ENCODE measurements at places on chromosomes 5 and 9.

GRCh38 chr5:115460472-115460871, 84.1 kb downstream of the FEM1C start:
- DNase-seq: peak; percentile 60
- H3K27ac ChIP-seq: no peak overlapping the region

DNA sequence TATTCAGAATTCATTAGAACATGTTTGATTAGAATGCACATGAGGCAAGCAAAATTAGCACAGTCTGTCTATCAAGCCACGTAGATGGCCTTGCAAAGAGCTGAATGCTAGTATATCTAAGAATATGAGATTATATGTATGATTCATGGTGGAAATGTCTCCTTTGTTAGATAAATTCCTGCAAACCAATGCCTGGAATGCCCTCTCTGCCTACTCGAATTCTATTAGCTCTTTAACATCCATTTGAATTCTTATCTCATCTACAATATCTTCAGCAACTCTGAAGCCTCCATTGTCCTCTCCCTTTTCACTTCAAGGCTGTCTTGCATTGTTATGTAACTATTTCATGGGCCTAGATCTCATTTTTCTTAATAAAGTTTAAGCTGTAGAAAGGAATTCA, 205.5 kb downstream of the TMC1 start:
- DNase-seq: no peak
- H3K4me1 ChIP-seq: no peaks in the 10 kb centered on the region
- H3K36me3 ChIP-seq: no peaks in the 10 kb centered on the region
- H3K4me3 ChIP-seq: no peak overlapping the region

- H3K4me3 ChIP-seq: no peak overlapping the region
- H3K27me3 ChIP-seq: no peaks in the 10 kb centered on the region
- H3K36me3 ChIP-seq: no peaks in the 10 kb centered on the region
- no peaks in the 10 kb centered on the region for H3K4me1 ChIP-seq
- no peak overlapping the region for H3K27ac ChIP-seq
Measured at GRCh38 chr5:161414037-161414436, 132.5 kb downstream of the GABRB2 start.

DNA sequence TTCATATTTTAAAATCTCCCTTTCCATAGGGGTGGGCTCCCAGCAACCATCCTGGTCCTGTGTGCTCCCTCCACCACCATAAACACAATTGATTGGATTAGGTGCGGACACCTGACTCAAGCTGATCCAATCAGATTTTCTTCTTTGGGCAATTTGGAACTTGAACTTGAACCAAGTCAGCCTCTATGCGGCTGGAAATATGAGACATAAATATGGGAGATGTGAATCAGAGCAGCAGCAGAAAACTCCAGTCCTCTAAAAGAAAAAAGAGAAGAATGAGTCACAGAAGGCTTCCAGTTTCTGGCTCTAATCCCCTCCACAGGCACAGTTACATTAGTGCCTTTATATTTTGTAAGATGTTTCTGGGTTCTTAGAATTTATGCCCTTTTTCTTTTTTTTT, 306.6 kb downstream of the MLLT3 start:
- H3K27ac ChIP-seq: no peak overlapping the region
- no peak for DNase-seq
- peaks cover 23% of the 10 kb centered on the region for H3K4me1 ChIP-seq
- no peaks in the 10 kb centered on the region for H3K36me3 ChIP-seq

- H3K4me3 ChIP-seq: no peak overlapping the region
- DNase-seq: no peak
- H3K4me1 ChIP-seq: no peaks in the 10 kb centered on the region
- H3K36me3 ChIP-seq: no peaks in the 10 kb centered on the region
- H3K27me3 ChIP-seq: peaks cover 13% of the 10 kb centered on the region
- H3K27ac ChIP-seq: no peak overlapping the region
Measured at GRCh38 chr9:17528859-17529258, 50.0 kb upstream of the SH3GL2 start.

- H3K4me3 ChIP-seq: no peak overlapping the region
- no peak for DNase-seq
- H3K27ac ChIP-seq: no peak overlapping the region
Measured at GRCh38 chr9:17322882-17323864, 188.3 kb downstream of the CNTLN start.

DNA sequence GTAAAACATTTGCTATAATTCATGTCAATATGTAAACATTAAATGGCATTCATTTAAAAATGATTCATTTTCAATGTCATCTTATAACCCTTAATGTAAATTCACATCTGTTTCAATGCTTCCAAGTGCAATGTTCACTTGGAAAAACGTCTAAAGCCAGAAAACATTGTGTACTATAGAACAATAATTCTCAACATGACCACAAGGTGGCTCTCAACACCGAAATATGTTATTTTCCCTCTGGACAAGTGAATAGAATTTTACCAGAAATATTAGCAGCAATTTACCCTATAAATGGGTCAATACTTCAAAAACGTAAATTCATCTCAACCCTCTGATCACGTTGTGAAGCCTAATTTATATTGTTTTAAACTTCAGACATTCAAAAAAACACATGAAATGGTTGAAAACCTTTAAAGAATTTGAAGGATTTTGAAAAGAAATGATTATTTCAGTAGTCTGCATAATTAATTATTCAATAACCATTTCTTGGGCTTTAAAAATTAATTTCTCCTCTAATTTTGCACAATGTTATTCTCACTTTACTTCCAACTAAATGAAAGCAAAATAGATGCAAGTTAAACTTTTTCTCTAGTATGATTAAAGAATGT, 11.0 kb downstream of the CDH10 start:
- no peak overlapping the region for H3K4me3 ChIP-seq
- no peak overlapping the region for H3K27ac ChIP-seq
- H3K4me1 ChIP-seq: no peaks in the 10 kb centered on the region
- H3K27me3 ChIP-seq: no peaks in the 10 kb centered on the region
- H3K36me3 ChIP-seq: no peaks in the 10 kb centered on the region

DNA sequence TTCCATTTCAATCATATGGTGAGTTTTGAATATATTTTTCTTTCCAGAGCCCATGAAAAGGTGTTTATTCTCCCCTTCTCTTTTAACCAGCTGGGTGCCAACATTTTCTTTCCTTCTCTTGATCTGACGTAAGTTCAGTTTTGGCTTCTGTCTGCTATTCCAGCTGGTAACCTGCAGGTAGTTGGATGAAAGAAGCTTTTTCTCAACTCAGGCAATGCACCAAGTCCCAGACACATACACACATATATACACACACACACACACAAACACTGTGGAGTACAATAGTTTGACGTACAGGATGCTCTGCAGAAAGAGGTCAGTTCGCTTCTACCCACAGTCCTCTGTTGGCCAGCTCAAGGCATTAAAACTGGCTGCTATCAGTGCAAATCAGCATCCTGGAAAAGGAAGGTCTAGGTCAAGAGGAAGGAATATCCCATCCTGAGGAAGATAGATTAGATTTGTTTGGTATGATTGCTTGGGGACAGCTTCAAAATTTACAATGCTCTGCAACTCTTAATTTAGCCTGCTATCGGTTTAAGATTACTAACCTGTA, 214.3 kb upstream of the SEMA6A start:
- no peak overlapping the region for H3K4me3 ChIP-seq
- H3K4me1 ChIP-seq: no peaks in the 10 kb centered on the region
- H3K27ac ChIP-seq: no peak overlapping the region
- DNase-seq: no peak
- no peaks in the 10 kb centered on the region for H3K36me3 ChIP-seq

- peaks cover 8% of the 10 kb centered on the region for H3K4me1 ChIP-seq
- H3K4me3 ChIP-seq: no peak overlapping the region
- peaks cover 29% of the 10 kb centered on the region for H3K27me3 ChIP-seq
- DNase-seq: no peak
Measured at GRCh38 chr5:158079097-158079496, 220.2 kb upstream of the CLINT1 start.

DNA sequence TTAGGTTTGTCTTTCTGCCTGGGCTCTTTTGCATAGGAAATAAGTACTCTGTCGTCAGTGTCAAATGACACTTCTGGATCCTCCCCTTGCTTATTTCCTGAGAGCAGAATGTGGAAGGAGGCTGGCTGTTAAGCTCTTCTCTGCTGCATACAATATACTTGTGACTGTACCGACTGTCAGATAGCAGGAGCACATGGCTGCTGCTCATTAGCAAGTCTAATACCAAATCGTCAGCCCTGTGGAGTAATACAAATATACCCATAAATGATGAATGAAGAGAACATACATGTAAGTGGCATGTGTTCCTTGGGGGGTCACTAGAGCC, at the start of gene GPR151:
TSS of gene GPR151 (minus strand) at position 40 of the 325 bp plus-strand sequence. CDS start 77 bp downstream, outside the sequence.
- H3K27ac ChIP-seq: no peak within 1 kb of the TSS
- no peaks in the 10 kb centered on the region for H3K27me3 ChIP-seq
- no peak for DNase-seq
- H3K36me3 ChIP-seq: peaks cover 10% of the 10 kb centered on the region
- peaks cover 9% of the 10 kb centered on the region for H3K4me1 ChIP-seq

DNA sequence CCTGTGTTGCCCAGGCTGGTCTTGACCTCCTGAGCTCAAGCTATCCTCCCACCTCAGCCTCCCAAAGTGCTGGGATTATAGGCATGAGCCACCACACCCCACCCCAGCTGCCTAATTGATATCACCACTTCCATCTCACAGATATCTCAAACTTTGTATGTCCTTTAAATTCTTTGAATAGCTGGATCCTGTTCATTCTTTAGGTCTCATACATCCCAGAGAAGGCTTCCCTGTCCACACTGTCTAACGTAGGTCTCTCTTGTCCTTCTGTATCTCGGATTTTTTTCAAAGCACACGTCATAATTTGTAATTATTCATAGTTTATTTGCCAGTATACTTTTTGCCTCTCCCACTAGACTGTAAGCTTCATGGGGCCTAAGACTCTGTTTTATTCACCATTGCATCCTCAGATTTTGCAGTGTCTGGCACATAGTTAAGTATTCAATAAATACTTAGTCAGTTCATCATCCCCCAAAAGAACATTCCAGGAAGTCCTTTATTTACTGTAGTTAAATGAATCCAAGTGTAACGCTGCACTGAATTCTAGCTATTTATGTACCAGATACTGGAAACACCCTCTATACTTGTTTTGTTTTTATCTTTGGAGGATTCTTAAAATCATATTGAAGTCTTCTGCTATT, 10.5 kb downstream of the ARSK start:
- H3K36me3 ChIP-seq: no peaks in the 10 kb centered on the region
- DNase-seq: no peak
- no peak overlapping the region for H3K27ac ChIP-seq
- no peak overlapping the region for H3K4me3 ChIP-seq
- no peaks in the 10 kb centered on the region for H3K4me1 ChIP-seq
- H3K27me3 ChIP-seq: no peaks in the 10 kb centered on the region

GRCh38 chr5:178106556-178107239, 6.6 kb upstream of the N4BP3 start:
- no peaks in the 10 kb centered on the region for H3K27me3 ChIP-seq
- no peak overlapping the region for H3K27ac ChIP-seq
- peaks cover 37% of the 10 kb centered on the region for H3K4me1 ChIP-seq
- H3K36me3 ChIP-seq: peaks cover 7% of the 10 kb centered on the region
- no peak overlapping the region for H3K4me3 ChIP-seq

DNA sequence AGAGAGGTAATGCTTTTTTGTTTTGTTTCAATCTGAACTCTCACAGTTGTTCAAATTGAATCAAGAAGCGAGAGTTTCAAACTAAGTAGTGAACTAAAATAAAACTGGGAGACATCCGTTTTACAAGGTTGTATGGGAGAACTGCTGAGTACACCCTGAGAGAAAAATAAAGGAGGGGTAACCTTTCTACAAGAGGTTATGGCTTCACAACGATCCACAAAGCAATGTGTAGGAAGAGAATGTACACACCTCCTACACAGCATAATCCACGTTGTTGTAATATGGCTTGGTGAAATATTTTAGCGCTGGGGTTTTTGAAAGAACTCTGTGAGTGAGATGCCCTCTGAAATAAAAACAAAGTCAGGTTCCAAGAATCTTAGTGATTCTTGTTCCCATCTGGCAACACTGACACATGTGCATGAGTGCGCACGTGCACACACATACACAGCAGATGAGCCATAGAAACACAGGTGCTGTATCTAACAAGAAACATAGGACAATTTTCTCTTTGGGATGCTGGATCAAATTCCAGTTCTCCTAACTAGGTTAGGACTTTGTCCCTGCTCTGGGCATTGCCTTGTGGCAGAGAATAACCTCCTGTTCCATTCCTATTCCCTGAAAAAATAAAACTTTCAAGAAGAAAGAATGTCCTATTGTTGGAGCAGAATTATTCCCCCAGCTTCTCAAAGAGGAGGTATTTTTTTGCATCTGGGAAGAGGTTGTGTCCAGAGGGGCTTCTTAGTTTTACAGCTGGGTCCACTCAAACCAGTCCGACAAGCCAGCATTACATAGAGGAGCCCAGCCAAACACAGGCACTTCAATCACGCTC, 94.5 kb upstream of the EFNA5 start:
- H3K4me3 ChIP-seq: no peak overlapping the region
- H3K27ac ChIP-seq: no peak overlapping the region
- no peaks in the 10 kb centered on the region for H3K27me3 ChIP-seq
- DNase-seq: no peak
- no peaks in the 10 kb centered on the region for H3K36me3 ChIP-seq

- no peak for DNase-seq
- no peak overlapping the region for H3K27ac ChIP-seq
- peaks cover 24% of the 10 kb centered on the region for H3K36me3 ChIP-seq
- no peaks in the 10 kb centered on the region for H3K27me3 ChIP-seq
- peaks cover 8% of the 10 kb centered on the region for H3K4me1 ChIP-seq
- H3K4me3 ChIP-seq: peak overlapping the region; percentile 69
Measured at GRCh38 chr9:137421838-137422603, 941 bp downstream of the EXD3 start.

- H3K27me3 ChIP-seq: no peaks in the 10 kb centered on the region
- H3K36me3 ChIP-seq: no peaks in the 10 kb centered on the region
- peaks cover 25% of the 10 kb centered on the region for H3K4me1 ChIP-seq
- peak overlapping the region; percentile 35 for H3K27ac ChIP-seq
- peak overlapping the region; percentile 46 for H3K4me3 ChIP-seq
Measured at GRCh38 chr5:13910637-13911288, 33.7 kb downstream of the DNAH5 start.

DNA sequence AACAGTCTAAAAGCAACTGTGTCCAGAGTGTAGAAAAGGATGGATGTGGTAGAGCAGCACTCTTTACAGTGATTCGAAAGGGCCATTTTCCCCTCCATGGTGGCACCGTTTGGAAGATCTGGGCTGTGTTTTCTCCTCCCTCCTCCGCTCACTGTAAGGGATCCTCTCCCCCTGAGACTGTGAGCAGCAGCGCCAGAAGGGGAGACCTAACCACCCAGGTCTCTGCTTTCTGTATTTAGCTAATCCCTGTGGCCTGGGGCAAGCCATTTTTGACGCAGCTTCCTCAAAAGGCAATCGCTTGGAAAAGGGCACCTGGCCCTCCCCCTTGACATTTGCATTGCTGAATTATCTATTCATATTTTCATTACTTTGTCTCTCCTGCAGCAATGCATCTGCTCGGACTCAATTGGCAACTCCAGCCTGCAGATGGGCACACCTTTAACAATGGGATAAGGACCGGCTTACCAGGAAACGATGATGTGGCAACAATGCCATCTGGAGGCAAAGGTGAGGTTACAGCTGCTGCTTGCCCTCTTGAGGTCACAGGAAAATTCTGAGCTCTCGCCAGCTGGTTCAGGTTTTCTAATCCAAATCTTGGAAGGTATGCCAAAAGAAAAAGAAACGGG, 244.3 kb upstream of the WWC1 start:
- H3K27ac ChIP-seq: no peak overlapping the region
- H3K27me3 ChIP-seq: peaks cover 90% of the 10 kb centered on the region
- peaks cover 12% of the 10 kb centered on the region for H3K4me1 ChIP-seq
- H3K4me3 ChIP-seq: no peak overlapping the region
- no peaks in the 10 kb centered on the region for H3K36me3 ChIP-seq
